ENCODE measurements at places on chromosomes 2 and 18.

DNA sequence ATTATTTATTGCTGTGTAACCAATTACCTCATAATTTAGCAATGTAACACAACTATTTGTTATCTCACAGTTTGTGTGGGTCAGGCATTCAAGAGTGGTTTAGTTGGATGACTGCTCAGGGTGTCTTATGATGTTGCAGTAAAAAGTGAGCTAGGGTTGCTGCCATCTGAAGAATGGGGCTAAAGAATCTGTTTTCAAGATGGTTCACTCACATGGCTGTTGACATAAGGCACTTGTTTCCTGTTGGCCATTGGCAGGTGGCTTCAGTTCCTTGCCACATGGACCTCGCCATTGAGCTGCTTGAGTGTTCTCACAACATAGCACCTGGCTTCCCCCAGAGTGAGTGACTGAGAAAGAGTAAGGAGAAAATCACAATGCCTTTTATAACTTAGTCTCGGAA, 123.2 kb downstream of the TMEM17 start:
- DNase-seq, result no peak

GRCh38 chr2:55048508-55049042, 1.7 kb downstream of the RTN4 start:
- DNase-seq, result peak; percentile 67

DNA sequence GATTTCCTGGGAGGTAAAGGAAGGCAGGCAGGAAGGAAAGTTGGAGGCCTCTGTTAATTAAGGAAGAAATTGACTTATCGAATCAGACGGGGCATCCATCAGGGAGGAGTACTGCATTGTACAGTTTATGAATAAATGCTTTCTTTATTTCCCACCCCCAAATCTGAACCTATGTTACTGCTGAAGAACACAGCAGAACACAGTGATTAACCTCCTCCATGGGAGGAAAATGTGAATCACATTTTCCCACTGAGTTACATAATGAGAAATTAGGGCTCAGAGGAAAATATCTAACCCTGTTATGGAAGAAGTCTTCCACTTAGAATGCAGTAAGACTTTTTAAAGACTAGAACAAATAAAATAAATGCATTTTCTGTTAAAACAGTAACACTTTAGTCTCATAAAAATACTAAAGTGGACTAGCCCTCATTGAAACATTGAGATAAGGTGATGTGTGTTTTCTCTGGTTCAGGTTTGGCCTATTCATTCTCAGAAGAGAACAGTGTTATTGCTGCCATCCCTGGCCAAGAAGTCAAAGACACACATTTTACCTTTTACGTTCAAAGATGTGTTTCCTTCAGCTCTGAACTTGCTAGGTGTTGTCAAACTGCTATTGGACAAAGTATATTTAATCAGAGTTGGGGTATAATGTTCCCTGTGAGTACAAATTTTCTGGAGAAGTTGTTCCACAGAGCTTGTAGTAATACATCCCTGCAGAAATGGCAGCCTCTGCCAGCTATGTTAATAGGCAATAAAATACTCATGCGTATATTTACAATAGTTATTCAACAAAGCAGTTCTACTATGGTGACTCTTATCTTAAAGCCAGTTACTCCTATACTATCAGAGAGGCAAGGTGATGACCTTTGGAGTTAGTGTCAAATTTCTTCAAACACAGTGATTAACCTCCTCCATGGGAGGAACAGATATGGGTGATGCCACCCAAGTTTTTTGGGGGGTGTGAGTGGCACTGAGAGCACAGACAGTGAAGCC, 11.1 kb downstream of the DNAH6 start:
- DNase-seq, result peak; percentile 16

- no peak for DNase-seq
Observed at GRCh38 chr2:160318218-160318617, 118.1 kb upstream of the ITGB6 start.

GRCh38 chr2:75416420-75417342, 144.1 kb downstream of the EVA1A start:
- no peak for DNase-seq

DNA sequence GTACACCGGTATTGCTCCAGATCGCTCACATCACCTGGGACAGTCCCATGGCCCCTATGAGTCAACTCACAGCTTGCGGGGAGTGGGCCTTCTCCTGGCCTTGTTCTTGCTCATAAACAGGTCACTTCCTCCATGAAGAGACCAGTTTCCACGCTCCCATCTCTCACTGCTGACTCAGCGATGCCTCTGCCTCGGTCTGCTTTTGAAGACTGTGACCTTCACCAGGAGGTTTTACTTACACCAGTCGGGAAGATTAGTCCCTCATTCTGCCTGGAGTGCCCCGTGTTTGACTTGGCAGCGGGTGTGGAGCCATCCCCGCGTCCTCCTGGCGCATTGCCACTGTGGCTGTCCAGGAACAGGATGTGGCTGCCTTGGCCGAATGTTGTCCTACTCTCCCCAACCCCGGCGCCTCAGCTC, 159.8 kb downstream of the RHBDD1 start:
- DNase-seq, result peak; percentile 58

DNA sequence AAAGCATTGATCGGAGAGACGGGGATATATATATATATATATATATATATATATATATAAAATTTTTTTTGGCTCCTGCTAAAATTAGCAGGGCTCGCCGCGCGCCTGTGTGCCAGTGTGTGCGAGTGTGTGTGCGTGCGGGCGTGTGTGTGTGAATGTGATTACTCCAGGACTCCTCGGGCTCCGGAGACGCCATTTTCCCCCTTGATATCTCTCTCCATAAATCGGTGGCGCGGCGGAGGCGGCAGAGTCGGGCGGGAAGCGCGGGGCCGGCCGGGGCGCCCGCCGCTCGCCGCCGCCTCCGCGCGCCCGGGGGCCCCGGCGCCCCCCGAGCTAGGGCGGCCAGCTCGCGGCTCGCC, 795 bp upstream of the SETBP1 start:
- DNase-seq, result peak; percentile 57
